Cardiac muscle cell (in vitro differentiated cells and primary cell): ENCODE measurements at places on chromosomes 1 and 21. TPM values are rescaled to one million over a fixed set of nuclear protein-coding genes. Genes with fewer than 3 reads are reported as not detected.

DNA sequence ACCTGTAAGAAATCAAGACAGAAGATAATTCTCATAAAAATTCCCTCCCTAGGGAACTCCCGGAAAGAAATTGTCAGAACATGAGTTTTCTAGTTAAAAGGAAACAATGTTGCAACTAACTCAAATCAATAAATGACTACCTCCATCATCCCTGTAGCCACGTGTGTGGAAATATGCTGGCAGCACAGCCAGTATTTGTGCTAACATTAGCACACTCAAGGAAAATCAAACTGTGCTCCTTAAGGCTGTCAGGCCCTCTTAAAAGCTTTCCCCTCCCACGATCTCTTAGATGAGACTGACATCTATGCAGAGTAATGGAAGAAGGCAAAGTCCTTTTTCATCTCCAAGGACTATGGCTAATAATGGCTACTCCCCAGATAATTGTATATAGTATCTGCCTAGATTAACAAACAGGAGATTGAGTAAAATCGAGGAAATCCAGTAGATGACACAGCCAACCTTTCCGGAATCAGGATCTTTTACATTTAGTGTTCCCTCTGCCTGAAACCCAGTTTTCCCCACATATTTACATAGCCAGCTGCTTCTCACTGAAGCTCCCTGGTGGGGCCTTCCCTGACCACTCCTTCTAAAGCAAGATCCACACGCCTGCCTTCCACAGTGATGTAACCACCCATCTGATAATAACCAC, 50.9 kb upstream of the NR5A2 start:
- DNase-seq: peak; percentile 40

DNA sequence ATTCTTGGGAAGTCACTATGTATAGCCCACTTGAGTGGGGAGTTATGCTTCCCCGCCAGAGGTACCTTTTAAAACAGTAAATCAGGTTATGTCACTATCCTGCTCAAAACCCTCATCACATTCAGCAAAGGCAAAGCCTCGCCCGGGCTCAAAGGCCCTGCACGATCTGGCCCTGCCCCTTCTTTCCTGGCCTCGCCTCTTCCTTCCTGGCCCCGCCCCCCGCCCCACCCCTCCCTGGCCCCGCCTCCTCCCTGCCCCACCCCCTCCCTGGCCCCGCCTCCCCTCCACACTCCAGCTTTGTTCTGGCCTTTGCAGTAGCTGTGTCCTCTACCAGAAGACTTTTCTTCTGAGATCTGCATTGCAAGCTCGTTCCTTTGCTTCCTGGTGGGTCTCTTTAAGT, 6.6 kb downstream of the LDLRAD2 start:
- peak; percentile 33 for DNase-seq

DNA sequence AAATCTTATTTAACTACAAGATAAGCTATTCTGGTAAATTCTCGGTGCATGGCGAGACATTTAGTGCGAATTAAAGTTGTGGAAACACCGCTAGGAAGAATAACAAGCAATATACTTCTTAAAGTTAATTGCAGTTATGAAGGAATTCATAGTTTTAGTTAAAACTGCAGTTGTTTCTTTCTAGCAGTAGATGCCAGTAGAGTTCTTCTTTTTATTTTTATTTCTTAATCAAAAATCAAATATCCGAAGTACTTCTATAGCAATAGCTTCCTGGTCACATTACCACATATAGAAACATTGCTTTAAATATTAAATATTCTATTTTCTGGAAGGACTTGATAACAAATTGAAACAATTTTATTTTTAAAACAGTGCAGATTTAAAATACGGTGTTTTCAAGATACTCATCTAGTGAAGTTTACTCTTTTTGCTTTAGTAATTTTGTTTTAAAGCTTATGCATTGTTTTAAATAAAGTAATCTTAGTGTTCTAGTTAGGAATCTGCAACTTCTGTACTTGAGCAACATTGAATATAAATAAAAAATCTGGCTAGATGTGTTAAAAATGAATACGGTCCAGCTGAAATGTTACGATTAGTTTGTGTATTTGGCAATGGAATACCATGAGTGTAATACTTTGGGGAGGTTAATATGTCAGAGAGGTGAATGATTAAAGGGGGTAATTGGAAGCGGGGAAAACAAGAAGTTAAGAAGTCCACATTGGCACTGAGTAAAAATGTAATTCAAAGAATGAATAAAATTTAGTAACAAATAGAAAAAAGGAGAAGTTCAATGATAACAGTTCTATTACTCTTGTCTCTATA, 2.7 kb upstream of the PRKACB start:
- peak; percentile 38 for DNase-seq

CADM3 gene
- total RNA-seq: 1.7 and 3.1 TPM in 2 replicates

MOB3C gene
- total RNA-seq: 6.2 and 7.5 TPM in 2 replicates

GNAT2 gene
- total RNA-seq: not detected in 2 replicates
